ENCODE measurements at places on chromosomes 5 and 9.

- DNase-seq: no peak
Measured at GRCh38 chr5:91443761-91444467, 60.8 kb upstream of the ARRDC3 start.

- no peak for DNase-seq
Measured at GRCh38 chr5:158573829-158574228, 525.9 kb downstream of the EBF1 start.

GRCh38 chr9:37549527-37549926, 26.7 kb downstream of the FBXO10 start:
- no peak for DNase-seq

- DNase-seq: no peak
Measured at GRCh38 chr9:14331120-14331519, 17.2 kb upstream of the NFIB start.

All from T-helper 22 cell (primary cell).